Stimulated activated CD4-positive, alpha-beta T cell treated with anti-CD3 and anti-CD28 coated beads, Interleukin-1b, Interleukin-23, amount 100 ng/mL, for 1 hour (primary cell): ENCODE measurements at places on chromosomes 6 and 20.

DNA sequence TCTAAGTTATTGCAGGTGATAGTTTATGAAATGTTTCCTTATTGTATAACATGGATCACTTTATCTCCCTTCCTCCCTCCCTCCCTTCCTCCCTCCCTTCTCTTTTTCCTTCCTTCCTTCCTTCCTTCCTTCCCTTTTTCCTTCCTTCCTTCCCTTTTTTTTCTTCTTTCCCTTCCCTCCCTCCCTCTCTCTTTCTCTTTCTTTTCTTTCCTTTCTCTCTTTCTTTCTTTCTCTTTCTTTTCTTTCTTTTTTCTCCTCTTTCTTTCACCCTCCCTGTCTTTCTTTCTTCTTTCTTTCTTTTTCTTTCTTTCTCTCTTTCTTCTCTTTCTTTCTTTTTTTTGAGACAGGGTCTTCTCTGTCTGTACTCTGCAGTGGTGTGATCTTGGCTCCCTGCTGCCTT, 5.8 kb downstream of the OR2B3 start:
- no peak for DNase-seq

- DNase-seq: no peak
Observed at GRCh38 chr6:12165297-12165696, 124.9 kb upstream of the EDN1 start.

DNA sequence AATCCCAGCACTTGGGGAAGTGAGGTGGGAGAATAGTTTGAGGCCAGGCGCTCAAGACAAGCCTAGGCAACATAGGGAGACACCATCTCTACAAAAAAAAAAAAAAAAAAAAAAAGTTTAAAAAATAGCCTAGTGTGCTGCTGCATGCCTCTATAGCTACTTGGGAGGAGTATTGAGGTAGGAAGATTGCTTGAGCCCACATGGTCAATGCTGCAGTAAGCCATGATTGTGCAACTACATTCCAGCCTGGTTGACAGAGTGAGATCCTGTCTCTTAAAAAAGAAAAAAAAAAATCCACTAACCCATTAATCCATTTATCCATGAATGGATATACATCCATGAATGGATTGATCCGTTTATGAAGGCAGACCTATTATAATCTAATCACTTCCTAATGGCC, 1064.6 kb upstream of the EYS start:
- DNase-seq: no peak

DNA sequence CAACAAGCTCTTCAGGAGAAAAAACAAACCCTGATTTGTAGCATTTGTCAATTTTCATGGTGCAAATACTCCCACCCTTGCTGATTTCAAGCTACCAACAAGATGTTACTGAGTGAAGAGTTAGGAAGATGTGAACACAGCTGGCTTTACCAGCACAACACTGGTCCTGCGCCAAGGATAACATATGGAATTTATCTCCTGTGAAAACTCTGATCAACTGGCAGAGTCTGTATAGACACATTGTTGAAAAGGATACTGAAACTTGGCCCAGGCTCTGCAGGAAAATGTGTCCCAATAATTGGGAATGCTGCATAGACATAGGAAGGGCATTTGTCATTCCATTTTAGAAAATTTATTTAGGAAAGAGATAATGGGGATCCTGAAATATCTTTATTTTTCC, 29.0 kb downstream of the OTOR start:
- DNase-seq: no peak

DNA sequence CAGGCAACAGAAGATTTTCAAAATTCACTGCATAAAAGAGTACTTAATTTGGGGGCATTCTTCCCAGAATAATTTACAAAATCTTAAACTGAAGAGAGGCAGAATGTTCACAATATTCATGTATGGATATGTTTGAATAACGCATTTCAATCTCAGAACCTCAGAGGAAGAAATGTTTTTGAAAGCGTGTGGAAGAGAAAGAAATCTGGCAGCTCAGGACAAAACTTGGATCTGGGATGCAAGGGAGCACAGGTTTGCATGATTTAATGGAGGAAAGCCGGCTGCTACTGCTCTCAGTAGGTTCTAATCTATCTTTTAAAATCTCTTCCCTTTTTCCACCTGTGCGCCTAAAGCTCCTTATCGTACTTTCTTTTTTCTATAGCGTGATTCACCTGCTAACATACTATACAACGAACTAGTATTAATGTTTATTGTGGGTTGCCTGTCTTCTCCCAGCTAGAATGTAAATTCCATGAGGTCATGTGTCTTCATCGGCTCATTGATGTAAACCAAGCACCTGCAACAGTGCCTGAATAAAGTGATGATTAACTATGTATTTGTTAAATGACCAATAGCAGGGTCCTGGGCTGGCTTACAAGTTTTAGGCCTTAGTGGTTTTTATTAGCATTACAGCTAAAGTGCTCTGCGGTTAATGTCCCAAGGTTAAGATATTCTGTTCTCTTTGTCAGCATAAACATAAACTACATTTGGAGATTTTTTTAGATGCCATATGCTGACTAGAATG, 15.3 kb downstream of the PRL start:
- no peak for DNase-seq

GRCh38 chr6:144895313-144896278, 610.5 kb downstream of the UTRN start:
- DNase-seq: no peak
